Activated CD4-positive, alpha-beta T cell treated with anti-CD3 and anti-CD28 coated beads, Interleukin-2, amount 50 U/mL, for 24 hours (primary cell): ENCODE measurements at places on chromosomes 13 and 19.

DNA sequence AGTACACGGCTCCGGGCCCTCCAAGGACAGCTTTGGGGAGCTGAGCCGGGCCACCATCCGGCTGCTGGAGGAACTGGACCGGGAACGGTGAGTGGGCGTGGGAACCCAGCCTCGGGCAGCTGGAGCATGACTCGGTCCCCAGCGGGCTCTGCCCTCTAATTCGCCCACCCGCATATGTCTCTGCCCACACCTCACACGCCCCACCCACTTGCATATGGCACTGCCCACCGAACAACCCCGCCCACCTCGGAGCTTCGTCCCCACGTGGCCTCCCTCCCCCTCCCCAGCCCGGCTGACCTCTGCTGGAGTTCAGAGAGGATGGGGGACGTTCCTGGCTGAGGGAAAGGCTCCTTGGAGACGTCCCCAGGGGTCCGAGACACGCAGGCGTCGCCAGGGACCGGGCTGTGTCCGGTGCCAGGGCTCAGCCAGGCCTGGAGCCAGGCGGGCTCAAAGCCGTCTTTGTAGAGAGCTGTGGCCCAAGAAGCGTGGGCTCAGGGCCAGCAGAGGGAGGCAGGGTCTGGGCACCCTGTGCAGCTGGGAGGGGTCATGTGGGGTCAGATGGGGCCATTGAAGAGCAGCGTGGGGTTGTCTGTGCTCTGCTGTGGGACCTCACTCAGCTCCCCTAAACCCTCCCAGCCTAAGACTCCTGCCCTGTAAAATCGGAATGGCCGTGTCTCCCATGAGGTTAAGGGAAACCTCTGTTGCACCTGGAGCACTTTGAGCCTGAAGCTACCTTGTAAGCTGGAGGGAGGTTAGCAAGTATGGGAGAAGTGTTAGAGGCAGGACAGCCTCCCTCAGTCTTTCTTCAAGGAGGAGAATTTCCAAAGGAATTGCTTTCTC lies 3.8 kb downstream of the APC2 start:
- no peak for DNase-seq

DNA sequence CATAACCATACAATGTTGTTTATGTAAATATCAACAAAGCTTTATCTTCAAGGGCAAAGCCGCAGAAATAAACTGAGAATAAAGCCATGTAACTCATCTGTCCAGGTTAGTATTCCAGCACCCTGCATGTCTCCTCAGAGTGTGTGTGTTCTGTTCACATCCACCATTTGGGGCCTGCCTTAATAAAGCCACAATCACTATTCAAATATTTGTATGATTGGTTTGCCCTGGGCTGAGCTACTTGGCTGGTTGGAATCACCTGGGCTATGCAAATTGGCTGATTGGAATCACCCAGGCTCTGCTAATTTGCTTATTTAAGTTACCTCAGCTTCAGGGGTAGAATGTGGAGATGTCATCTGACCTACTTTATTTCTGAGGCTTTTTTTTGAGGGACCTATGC lies 42.4 kb upstream of the ZNF737 start:
- no peak for DNase-seq

GRCh38 chr19:1324806-1325567 lies 39.3 kb downstream of the EFNA2 start:
- peak; percentile 2 for DNase-seq

- no peak for DNase-seq
Measured at GRCh38 chr13:97387485-97387839, 46.5 kb upstream of the RAP2A start.

DNA sequence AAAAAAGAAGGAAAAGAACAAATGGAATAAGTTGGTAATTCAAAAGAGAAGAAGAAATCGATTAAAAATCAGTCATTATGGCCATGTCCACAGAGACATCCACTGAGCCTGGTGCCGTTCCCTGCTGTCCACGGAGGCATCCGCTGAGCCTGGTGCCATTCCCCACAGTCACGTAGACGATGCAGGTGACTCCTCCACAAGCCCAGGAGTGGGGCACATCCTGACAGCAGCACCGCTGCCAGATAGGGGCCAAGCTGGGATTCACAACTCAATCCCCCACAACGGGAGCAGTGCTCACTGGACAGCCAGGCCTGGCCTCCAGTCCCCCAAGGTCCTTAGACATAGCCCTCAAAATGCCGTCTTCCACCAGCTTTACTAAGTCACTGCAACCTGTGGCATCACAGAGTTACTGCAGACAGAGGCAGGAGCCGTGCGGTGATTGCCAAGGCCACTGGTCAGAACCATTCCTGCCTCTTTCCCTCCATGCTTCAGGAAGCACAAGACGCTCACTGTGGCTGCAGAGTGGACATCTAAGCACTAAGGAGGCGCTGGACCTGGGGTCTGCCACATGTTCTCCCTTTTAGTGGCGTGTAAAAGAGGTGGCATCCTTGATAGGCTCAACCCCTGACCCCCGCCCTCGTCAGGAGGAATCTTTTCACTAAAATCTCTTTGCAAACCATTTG lies 131.5 kb upstream of the SPACA7 start:
- DNase-seq, result no peak

DNA sequence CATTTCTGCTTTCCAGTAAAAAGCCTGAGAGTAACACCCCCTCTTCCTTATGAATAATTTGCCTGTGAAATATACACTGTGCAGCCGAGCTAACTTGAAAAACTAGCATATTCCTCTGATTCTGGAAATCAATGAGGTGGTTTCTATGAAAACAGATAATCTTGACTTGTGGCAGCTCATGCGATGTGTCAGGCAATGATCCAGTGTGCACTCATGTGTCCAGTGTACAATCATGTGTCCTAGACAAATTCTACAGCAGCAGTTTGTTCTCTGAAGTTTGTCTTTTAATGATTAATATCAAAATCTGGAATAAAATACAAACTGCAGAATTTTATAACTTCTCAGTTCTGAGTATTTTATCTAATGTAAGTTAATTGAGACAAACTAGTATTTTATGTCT lies 2213.9 kb upstream of the PCDH20 start:
- no peak for DNase-seq
